ENCODE measurements at places on chromosomes 1 and 21.

DNA sequence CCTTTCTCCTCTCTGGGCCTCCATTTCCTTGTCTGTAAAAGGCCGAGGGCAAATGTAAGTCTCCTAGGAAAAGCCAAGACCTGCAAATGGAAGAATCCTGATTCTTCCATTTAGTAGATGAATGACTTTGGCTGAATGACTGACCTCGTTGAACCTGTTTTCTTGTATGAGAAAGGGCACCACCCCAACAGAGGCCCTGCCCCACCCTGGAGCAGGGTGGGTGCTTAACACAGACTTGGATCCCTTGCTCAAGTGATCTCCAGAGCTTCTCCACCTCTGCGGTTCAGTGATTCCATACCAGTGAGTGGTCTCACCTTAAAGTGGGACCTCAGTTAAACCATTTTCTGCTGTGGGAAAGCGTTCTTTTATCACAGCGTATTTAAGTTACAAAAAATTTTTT is 39.0 kb upstream of the GUCA2B start:
- no peak for DNase-seq

- peak; percentile 31 for DNase-seq
These were observed 387.6 kb downstream of the PCP4 start for GRCh38 chr21:40254540-40255465.

GRCh38 chr1:167983797-167984420 is 47.0 kb upstream of the MPC2 start:
- no peak for DNase-seq

DNA sequence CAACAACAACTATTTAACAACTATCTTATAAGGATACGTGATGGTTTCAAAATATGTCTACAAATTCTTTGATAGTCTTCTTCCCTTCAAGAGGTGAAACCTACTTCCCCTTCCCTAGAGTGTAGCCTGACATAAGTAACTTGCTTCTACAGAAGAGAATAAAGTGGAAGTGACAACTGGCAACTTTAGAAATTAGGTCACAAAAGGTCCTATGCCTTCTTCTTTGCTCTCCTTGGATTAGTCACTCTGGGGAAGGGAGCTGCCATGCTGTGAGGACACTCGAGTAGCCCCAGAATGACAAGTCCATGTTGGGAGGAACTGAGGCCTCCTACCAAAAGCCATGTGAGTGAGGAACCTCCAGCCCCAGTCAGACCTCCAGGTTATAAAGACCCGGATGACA is 19.2 kb downstream of the EFCAB14 start:
- no peak for DNase-seq

DNA sequence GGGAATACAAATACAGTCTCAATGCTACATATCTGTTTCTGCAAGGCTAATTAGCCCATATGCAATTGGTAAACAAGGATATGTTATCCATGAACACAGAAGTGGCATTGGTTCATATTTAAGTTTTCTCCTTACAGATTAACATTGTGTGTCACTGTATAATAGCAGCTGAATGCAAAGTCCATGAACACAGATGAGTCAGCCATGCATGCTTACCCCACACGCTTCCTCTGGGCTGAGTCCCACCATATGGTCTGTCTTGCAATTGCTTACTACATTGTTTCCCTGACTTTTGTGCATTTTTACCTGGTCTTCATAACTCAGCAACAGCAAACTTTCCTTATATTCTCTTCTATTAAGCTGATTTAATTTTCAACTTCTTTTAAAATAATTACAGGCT is 41.5 kb upstream of the TSNAX start:
- no peak for DNase-seq

GRCh38 chr1:2413495-2414296 is 1.3 kb upstream of the PEX10 start:
- DNase-seq = no peak

- DNase-seq = no peak
These were observed 4.3 kb downstream of the INSRR start for GRCh38 chr1:156854634-156855033.

DNA sequence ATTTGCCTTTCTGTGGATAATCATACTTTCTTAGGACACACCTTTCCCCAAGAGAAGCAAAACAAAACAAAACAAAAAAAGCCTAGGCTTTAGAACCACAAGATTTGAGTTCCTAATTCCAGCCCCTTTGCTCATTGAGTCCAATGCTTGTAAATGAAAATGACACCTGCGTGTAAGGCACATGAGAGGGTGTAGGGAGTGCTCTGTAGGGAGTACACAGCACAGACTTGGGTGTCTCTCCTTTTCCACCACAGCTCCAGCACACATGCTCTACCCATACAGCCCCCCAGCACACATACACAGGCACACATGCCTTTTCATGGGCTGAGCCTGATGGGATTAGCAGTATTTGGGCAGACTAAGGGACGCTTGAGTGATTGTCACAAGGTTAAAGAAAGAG is 9.2 kb upstream of the NGF start:
- no peak for DNase-seq

GRCh38 chr1:205962821-205963221 is 19.6 kb upstream of the SLC26A9 start:
- DNase-seq = no peak

DNA sequence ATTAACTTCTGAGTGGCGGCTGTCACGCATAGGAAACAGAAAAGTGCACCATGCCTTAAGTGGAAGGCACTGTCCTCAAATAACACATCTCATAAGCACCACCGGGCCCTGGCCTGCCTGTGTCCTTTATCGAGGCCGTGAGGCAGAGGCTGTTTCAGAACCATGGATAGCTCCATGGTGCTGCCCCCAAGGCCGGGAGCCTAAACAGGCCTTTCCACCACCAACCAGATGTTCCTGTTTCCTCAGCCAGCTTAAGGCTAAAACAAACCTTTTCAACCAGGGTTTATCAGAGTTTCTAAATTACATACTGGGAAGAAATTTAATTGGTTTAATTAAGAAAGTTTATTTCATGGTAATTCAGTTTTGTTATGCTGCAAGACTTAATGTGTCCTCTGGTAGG is 114.4 kb downstream of the DMRTA2 start:
- DNase-seq = no peak

DNA sequence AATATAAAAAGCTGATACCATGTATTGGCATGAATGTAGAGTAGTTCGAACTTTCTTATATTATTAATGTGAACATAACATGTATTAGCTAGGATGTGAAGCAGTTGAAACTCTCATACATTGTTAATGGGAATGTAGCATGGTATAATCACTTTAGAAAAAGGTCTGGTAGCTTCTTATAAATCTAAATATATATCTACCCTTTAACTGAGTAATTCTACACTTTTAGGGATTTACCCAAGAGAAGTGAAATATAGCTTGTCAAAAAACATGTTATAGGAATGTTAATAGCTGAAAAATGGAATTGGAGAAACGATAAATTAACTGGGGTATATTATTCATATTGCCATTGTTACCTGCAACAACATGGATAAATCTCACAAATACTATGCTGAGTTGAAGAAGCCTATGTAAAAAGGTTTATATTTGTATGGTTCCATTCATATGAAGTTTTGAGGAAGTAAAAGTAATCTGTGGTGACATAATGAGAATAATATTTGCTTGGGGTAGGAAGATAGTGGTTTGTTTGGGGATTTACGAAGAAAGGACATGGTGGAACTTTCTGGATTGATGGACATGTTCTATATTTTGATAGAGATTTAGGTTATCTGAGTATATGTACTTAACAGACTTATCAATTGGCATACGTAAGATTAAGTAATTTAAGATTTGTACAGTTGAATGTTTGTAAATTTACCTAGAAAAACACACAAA is 76.6 kb downstream of the MAST2 start:
- DNase-seq = no peak

DNA sequence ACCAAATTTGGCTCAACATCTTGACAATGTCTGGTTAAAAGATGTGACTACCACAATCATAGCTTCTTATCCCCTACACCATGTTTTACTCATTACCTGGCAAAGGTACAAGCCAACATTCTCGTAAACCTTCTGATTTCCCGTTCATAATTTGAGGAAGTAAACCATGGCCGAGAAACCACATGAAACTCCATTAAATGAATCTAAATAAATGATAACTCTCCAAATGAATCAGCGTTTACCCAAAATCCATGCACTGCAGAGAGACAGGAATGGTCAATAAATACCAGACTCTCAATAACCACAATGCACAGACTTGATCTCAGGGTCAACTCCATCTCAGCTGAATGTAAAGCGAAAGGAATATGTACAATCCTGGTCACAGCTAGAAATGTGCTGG is 125.2 kb downstream of the TYW3 start:
- no peak for DNase-seq

GRCh38 chr1:157157501-157158190 is 19.5 kb upstream of the ETV3 start:
- DNase-seq = no peak

- DNase-seq = no peak
These were observed 1.2 kb downstream of the ADAM30 start for GRCh38 chr1:119895102-119895501.

- DNase-seq = peak; percentile 61
These were observed at the start of gene GFI1 for GRCh38 chr1:92486251-92487077. GFI1 (minus strand) TSS chr1:92486925; CDS start chr1:92483487, 3,438 bp downstream.

DNA sequence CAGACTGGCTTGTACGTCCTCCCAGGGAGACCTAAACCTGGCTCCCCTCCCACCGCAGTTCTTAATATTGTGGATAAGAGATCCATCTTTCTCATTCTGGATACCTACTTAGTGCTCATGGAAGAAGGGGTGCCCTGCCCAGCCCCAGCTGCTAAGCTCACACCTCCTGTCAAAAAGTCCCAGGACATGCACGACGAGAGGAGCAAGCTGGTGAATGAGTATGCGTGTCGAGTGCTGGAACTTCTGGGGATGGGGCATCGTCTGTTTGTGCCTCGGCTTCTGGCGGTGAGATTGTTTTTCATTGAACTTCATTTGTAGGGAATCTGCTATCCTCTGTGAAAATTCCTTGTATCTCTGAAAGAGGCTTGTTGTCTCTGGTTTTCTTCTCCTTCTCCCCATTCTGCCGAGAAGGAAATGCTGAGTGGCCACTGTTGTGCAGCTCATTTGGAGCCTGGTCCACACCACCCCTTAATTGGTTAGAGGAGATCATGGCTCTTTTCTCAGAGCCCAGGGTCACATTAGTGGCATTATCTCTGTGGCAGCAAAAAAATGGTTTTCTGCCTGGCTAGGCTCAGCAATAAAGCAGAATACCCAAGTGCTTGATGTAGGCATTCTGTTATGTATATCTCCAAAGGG is 199.4 kb upstream of the CACYBP start:
- DNase-seq = peak; percentile 17

GRCh38 chr1:41215623-41216022 is 26.5 kb downstream of the SCMH1 start:
- no peak for DNase-seq

- DNase-seq = no peak
These were observed 149.0 kb downstream of the TGFBR3 start for GRCh38 chr1:91736715-91737615.

GRCh38 chr1:78464449-78464891 is 26.3 kb upstream of the PTGFR start:
- no peak for DNase-seq

GRCh38 chr1:46545784-46546183 is 5.7 kb downstream of the KNCN start:
- DNase-seq = no peak

DNA sequence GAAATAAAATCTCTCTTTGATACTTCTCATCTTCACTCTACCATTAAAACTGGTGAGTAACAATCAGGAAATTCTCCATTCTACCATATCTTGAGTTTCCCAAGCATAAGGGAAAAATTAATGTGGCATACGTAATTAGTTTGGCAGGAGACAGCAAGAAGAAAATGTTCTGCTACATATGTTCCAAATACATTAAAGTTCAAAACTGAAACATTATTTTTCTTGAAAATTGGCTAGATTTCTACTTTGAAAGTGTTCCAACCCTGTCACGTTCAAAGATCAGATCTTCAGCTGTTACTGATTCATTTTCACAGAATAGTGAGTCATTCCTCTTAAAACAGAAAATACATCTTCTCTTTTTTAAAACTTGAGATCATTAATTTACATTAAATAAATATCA is 48.5 kb downstream of the PIGK start:
- no peak for DNase-seq

- DNase-seq = no peak
These were observed 37.5 kb upstream of the NADK start for GRCh38 chr1:1815606-1816281.

DNA sequence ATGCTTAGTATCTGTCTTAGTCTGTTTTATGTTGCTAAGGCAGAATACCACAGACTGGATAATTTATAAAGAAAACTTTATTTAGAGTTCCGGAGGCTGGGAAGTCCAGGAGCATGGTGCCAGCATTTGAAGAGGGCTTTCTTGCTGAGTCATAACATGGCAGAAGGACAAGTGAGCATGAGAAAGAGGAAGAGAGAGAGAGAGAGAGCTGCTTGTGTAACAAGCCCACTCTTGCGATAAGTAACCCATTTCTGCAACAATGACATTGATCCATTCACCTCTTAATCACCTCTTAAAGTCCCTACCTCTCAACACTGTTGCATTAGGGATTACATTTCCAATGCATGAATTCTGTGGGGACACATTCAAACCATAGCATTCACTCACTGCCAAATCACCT is 11.7 kb upstream of the MYOCOS start:
- no peak for DNase-seq

DNA sequence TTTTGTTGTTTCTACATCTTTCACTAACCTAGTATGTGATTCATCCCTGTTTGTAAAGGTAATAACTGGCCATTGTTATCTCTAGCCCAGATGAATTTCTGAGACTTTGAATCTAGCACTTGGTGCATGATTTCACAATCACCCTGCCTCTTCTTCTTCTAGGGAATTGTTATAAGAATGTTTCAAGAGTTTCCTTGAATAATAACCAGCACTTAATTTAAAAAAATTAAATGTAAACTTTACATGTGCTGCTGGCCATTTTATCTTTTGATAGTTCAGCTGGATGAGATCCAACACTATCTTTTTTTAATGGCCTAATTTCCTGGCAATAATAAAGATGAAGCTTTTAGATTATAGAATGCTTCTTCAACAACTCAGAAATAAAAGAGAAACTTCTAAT is 31.8 kb downstream of the UBE2U start:
- no peak for DNase-seq

DNA sequence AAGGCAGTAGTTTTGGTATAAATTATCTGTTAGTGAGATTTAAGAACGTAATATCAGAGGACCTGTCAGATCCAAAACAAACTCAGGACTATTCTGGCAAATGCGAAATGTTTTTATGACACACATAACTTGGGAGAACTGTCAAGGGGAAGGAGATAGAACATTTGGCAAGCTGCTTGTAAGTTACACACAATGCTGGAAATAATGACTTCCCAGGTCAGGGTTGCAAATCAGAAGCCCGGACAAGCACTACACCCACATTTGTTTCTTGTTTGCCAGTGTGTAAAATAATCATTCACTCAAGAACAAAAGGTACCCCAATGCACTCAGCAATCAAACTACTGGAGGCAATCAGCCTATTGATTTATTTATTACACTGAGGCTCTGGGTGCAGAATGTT is 354.7 kb downstream of the KCNH1 start:
- no peak for DNase-seq

DNA sequence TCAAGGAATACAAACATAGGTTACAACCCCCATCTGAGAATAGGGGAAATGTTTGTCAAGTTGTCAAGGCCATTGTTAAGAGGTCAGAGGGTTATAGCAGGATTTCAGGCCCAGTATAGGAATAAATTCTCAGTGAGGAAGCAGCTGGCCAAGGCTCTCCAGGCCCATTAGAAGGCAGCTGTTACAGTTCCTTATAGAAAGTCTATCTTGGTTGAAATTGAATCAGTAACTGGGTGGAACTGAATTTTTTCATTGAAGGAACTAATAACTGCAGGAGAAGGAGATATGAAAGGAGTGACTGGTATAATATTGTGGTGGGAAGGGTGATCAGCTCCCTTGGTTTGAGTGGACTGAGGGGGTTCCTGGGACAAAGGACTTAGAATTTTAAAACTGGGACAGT is 134.1 kb downstream of the CYYR1 start:
- DNase-seq = no peak
